ENCODE measurements at places on chromosomes 16 and 17.

GRCh38 chr16:28140788-28141618 lies 70.8 kb downstream of the XPO6 start:
- no peak for DNase-seq

GRCh38 chr17:69423450-69423849 lies 9.0 kb downstream of the MAP2K6 start:
- no peak for DNase-seq

DNA sequence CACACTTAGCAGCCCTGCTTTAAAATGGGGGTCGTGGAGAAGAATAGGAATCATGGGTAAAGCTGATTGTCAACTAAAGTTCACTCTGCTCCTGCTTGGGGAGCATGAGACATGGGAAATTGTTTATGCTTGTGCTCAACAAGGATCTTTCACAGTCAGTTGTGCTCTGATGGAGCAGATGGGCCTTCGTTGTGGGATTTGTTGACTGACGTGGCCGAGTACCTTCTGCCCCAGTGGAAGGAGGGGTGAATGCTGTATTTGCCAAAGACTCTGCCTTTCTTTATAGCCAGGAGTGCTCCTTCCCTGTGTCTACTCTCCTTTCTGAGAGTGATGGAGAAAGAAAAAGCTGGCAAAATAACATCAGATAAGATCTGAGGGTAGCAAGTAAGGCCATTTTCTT lies 11.4 kb downstream of the ARSG start:
- no peak for DNase-seq

DNA sequence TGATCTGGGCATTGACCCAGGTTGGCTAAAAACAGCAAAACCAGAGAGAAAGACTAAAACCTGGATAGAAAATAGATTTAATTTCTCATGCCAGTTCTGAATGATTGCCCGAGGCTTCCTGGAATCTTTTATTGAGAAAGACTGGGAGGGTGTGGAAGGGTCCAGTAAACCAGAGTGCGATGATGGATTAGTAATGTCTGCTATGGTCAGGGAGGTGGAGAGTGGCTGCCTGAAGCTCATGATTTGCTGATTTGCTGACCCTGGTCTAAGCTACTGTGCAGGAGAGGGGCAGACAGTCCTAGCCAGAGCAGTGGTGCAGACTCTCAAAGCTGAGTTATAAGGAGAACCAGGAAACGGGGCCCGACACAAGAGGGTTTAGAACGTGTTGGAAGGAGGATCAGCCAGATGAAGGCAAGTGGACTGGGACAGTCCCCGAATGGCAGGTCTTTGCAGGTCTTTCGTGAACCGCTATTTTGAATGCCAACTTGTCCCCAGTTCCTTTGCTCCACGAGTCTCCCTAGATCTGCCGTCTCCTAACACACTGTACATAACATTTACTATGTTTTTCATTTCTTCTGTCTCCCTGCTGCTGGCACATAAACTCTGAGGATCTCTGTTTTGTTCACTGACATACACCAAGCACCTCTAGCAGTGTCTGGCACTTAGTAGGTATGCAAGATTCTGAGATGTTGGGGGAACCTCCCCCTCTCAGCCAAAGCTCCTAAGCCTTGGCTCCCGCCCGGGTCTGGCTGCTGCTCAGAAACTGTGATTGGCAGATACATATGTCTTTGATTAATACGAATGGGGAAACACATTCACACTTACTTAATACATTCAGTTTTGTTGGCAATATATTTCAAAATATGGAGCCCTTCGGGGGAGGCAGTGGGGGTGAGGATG lies 237.3 kb upstream of the TNRC6C start:
- DNase-seq: no peak

DNA sequence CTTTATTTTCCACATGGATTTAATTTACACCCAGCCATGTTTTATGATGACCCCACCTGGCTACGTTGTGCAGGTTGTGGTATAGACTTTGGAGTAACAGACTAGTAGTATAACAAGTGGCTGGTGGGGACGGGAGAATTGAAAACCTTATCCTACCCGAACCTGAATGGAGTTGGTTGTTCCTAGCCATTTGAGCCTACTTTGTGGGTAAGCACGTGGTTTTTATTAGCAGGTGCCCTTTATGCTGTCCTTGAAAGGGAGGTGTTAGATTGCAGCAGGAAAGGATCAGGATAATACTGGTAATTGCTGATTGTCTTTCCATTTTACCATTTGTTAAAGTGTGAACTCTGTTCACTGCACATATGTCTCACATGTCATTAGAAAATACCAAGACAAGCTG lies 31.9 kb upstream of the PHAF1 start:
- DNase-seq: no peak

GRCh38 chr17:17843096-17843495 lies 6.3 kb upstream of the SREBF1 start:
- DNase-seq: no peak

DNA sequence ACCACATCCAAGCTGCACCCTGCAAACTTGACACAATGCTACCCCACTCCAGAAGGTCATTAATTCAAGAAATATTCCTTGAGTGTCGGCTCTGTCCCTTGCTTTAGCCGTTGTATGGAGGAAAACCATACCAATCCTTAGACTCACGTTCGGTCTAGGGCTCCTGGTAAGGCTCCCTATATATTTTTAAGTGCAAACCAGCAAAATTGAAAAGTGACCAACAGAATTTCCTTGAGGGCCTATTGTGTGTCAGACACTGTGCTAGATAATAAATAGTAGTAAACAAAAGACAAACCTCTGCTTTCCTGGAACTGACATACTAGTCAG lies 390 bp upstream of the BBS2 start:
- DNase-seq: no peak

DNA sequence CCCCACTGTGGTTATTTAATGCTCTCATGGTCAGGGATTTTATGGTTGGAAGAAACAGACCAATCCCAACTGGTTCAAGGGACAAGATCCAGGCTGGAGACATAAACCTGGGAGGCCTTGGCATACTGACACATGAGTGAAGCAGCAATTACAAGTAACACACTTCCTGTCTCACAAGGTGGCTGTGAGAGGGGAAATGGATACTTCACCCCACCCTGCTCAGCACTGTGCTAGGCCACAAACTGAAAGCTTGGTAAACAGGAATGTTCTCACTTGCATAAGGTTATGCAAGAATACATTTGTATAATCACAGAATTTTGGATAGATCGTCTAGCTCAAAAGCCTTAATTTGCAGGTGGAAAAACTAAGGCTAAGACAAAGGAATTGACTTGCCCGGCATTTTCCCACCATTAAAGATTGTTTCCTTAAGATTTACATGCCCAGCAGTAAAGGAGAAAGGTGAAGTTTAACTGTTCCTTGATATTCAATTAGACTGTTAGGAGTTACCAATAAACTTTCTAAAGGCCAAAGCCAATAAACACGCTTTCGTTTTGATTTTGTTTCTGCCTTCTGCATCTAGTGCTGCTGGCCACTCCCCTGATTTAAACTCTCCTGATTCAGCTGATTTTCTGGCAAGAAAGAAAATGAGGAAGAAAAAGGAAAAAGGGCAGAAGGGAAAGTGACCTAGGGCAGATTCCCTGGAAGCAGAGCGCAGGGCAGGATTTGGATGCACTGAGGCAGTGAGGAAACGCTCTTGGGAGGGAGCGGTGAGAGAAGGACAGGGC lies 215.6 kb upstream of the CDH5 start:
- DNase-seq: no peak

GRCh38 chr17:9003355-9004131 lies 17.8 kb upstream of the NTN1 start:
- DNase-seq: peak; percentile 95

DNA sequence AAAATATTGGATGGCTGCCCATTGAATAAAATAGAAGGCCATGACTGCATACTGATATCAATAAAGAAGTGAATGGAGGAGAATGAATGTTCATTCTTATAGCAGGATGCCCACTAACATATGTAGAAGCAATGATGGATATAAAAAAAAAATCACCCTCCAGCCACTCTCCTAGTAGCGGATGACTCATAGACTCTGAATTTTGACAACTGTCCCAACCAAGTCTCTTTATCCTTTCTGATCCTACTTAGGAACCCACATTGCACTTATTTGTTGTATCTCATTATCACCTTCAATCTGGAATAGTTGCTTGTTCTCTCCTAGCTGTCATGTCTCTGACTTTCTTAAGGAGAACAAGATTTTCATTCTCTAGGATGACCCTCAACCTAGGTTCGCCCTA lies 429.9 kb downstream of the HS3ST3B1 start:
- DNase-seq: no peak

- DNase-seq: no peak
Observed at GRCh38 chr17:20284570-20285295, 182.6 kb downstream of the LGALS9B start.

DNA sequence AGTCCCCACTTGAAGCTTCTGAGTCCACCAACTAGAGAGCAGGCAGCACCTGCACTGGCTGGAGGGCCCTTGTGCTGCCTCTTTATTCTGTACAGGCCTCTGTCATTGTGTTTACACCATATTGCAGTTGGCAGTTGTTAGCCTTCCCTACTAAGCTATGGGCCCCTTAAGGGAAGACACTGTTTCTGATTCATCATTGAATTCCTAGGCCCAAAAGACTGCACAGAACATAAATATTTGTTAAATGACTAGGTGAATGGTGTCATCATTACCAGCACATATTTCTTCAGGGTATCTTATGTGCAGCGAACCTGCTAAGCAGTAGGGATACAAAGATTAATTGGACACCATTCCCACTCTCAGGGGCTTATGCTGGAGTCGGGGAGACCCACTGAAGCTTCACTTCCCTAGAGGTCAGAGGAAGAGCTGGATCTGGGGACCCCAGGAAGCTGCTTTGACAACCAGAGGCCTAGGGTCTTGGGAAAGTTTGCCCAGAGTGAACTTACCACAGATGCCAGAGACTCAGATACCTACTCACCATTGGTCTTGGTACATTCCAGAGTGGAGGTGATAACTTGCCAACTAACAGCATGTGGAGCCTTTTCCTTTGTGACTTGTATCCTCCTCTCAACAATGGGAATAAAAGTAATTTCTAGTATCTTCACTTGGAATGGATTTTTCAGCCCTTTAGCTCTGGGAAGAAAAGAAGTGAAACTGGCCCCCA lies 28.7 kb upstream of the DDX52 start:
- no peak for DNase-seq

GRCh38 chr16:10517868-10518267 lies 62.5 kb downstream of the EMP2 start:
- DNase-seq: no peak

DNA sequence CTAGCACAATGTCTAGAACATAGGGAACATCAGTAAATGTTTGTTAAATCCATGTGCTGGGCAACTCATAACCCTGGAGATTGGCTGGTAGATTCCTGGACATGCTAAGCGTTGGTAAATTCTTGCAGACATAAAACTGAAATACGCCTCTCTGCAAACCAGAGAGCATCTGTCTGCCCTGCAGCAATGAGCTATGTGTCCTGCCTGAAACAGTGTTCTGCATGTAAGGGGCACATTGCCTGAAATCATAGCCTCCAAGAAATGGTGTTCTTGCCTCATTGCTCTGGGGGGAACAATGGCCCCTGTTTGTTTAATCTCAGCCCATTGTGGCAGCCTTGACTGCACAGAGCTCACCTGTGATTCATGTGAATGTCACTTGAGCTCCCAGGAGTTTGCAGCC lies 113.5 kb upstream of the CCL2 start:
- DNase-seq: no peak

- DNase-seq: no peak
Observed at GRCh38 chr16:68233085-68233834, 2.7 kb downstream of the ESRP2 start.

GRCh38 chr16:28062847-28063521 lies 530 bp downstream of the GSG1L start:
- DNase-seq: peak; percentile 63

GRCh38 chr16:72444696-72445095 lies 272.7 kb upstream of the PMFBP1 start:
- no peak for DNase-seq

DNA sequence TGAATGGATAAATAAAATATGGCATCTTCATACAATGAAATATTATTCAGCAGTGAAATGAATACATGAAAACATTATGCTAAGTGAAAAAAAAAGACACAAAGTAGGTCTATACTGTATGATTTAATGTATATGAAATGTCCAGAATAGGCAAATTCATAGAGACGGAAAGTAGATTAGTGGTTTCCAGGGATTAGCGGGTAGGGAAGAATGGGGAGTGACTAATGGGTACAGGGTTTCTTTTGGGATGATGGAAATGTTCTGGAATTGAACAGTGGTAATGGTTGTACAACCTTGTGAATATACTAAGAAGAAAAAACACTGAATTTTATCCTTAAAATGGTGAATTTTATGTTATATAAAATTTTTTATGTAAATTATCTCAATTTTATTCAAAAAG lies 8.5 kb upstream of the MYCBPAP start:
- no peak for DNase-seq

GRCh38 chr17:57953705-57954396 lies 1.4 kb downstream of the CUEDC1 start:
- no peak for DNase-seq

- no peak for DNase-seq
Observed at GRCh38 chr17:55466671-55467070, 44.6 kb downstream of the SMIM36 start.

GRCh38 chr16:72300892-72301291 lies 128.9 kb upstream of the PMFBP1 start:
- no peak for DNase-seq

DNA sequence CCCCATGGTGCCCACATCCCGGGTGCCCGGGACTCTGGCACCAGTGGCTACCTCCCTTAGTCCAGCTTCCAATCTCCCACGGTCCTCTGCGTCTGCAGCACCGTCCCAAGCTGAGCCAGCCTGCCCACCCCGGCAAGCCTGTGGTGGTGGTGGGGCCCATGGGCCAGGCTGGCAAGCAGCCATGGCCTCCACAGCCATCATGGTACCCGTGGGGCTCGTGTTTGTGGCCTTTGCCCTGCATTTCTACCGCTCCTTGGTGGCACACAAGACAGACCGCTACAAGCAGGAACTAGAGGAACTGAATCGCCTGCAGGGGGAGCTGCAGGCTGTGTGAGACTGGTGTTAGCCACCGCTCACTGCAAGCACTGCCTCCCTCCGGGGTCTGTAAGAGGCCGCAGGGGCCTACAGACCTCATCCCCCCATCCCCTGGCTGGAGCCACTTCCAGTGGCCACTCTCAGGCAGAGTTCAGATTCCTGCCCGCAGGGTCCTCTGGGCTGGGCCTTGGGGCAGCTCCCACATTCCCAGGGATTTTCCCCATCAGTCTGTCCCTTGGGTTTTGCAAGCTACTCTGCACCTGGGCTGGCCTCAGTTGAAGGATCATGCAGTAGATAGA lies 3.9 kb upstream of the SETD1A start:
- DNase-seq: peak; percentile 97

DNA sequence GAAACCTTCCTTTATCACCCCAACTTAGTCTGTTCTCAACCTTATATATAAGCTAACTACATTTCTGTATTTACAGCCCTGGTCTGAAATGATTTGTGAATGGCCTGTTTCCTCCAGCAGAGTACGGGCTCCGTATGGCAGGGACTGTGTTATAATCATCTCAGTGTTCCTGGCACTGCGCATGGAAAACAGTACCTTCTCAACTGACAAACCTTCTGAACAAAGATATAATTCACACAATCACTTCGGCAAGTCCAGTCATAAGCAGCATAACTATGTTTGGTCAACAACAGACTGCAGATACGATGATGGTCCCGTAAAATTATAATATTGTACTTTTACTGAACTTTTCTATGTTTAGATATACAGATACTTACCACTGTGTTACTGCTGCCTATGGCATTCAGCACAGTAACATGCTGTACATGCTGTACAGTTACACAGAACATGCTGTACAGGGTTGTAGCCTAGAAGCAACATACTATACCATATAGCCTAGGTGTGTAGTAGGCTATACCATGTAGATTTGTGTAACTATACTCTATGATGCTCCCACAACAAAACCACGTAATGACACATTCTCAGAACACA lies 30.0 kb downstream of the ANKFY1 start:
- no peak for DNase-seq

- DNase-seq: peak; percentile 47
Observed at GRCh38 chr17:79925242-79925957, 86.2 kb upstream of the CBX4 start.

Data from neural progenitor cell (in vitro differentiated cells).